ENCODE measurements at places on chromosomes 11 and 22.

- DNase-seq, result no peak
Measured at GRCh38 chr11:73671701-73672100, 25.3 kb downstream of the PLEKHB1 start.

GRCh38 chr11:111639226-111639925 lies 37.1 kb downstream of the SIK2 start:
- no peak for DNase-seq

GRCh38 chr11:134558916-134559601 lies 147.0 kb upstream of the B3GAT1 start:
- no peak for DNase-seq

- no peak for DNase-seq
Measured at GRCh38 chr22:25942115-25942855, 200.3 kb downstream of the MYO18B start.

- DNase-seq, result no peak
Measured at GRCh38 chr22:29306835-29307595, 565 bp downstream of the GAS2L1 start.

DNA sequence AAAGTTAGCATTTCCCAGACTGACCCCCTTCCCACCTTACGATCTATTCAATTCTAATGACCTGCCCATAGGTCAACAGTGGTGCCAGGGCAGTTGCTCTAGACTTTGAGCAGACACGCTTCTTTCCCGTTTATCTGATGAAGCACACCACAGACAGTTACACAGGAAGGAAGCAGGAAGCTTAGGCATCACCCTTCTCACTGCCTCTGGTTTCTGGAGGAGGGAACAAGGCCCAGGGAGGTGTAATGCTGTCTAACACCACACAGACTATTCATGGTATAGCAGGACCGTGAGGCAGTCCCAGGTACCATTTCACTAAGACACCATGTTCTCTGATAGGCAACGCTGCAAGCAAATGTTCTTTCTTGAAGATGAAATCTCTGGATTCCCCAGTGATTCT lies 279.4 kb downstream of the NTM start:
- DNase-seq, result no peak

- DNase-seq, result no peak
Measured at GRCh38 chr11:109317726-109318125, 104.3 kb upstream of the C11orf87 start.

- no peak for DNase-seq
Measured at GRCh38 chr22:32421484-32421883, 9.4 kb upstream of the RTCB start.

DNA sequence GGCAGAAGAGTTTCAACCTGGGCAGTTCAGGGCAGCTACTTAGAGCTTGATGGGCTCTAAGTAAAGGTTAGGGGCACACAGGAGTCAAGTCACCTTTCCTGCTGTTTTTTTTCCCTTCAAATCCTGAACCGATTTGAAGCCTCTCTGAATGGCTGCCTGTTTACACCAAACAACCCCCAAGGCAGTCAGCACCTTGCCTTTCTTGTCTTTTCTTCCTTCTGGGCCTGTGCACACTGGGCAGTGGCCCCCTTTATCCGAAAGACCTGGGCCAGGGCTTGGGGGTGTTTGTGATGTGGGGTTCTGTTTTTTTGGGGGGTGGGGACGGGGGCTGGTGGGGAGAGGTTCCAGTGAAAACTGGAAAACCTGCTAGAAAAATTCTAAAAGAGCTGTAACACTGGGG lies 4.3 kb downstream of the RSPH14 start:
- no peak for DNase-seq

- no peak for DNase-seq
Measured at GRCh38 chr11:58685973-58686722, 45.6 kb downstream of the GLYAT start.

GRCh38 chr11:34493468-34493867 lies 20.1 kb downstream of the ELF5 start:
- DNase-seq, result no peak

DNA sequence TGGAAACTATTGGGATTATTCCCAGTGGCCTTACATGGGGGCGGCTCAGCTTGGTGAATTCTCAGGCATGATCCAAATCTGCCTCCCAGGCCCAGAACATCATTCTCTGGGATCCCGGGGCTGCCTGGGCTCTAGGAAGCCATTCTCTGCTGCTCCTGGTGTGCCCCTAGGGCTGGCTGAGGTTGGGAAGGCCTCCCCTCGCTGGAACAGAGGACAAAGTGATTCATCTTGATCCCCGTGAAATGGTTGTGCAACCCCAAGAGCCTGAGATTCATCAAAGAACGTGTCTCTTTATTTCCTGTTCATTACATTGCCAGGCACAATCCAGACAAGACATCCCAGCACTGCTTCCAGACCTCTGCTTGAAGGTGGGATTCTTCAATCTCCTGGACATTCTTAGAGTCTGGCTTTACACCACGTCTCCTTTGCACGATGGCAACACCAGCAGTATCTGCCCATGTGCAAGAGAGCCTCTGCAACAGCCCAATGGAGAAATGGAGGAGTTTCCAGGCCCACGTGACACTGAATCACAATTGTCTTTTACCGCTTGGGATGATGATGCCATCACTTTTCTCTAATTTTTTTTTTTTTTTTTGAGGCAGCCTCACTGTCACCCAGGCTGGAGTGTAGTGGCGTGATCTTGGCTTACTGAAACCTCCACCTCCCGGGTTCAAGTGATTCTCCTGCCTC lies 52.3 kb downstream of the TST start:
- no peak for DNase-seq

- DNase-seq, result no peak
Measured at GRCh38 chr11:66870616-66871520, 14.0 kb downstream of the LRFN4 start.

GRCh38 chr22:40285513-40285912 lies 60.8 kb upstream of the ADSL start:
- no peak for DNase-seq

- DNase-seq, result no peak
Measured at GRCh38 chr11:77020734-77021133, 13.5 kb upstream of the B3GNT6 start.

Measured in NCI-H2107 (cell line).